Fibroblast of pulmonary artery (primary cell): ENCODE measurements at places on chromosomes 12 and 14.

DNA sequence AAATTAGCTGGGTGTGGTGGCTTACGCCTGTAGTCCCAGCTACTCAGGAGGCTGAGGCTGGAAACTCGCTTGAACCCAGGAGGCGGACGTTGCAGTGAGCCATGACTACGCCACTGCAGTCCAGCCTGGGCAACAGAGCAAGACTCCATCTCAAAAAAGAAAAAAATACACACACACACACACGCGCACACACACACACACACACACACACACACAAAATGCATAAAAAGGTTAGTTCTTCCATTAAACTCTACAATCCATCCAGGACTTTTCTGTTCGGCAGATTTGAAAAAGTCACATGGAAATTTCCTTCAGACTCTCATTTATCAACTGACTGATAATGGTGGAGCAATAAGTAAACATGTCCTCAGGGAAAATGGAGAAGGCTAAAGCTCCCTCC is 9.2 kb upstream of the VPS33A start:
- DNase-seq, result no peak

DNA sequence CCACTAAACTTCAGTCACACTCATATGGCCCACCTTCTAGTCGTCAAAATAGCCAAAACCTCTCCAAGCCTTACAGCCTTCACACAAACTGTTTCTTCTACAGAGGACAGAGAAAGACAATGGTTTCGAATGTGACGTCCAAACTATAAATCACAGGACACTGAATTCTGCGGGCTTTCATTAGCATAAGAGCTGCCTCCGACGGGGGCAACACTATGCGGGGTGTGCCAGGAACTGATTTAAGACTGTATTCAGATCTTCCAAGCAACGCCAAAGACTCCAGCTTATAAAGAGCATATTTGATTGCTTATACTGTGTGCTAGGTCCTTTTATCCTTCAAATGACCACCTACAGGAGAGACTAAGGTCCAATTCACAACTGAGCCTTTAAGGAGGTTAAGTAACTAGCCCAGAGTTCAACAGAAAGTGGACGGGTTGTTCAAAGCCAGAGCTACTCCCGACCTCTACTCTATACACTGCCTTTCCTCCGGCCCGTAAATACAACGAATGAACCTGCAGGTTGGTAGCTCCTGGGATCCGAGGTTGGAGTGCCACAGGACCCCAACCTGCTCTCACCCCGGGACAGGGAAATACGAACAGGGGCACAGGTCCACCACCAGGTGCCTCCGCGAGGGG is 575 bp downstream of the L2HGDH start:
- no peak for DNase-seq

- no peak for DNase-seq
These were observed 20.1 kb upstream of the KRT80 start for GRCh38 chr12:52211716-52212585.

- peak; percentile 43 for DNase-seq
These were observed 28.8 kb downstream of the ETNK1 start for GRCh38 chr12:22653791-22654190.

DNA sequence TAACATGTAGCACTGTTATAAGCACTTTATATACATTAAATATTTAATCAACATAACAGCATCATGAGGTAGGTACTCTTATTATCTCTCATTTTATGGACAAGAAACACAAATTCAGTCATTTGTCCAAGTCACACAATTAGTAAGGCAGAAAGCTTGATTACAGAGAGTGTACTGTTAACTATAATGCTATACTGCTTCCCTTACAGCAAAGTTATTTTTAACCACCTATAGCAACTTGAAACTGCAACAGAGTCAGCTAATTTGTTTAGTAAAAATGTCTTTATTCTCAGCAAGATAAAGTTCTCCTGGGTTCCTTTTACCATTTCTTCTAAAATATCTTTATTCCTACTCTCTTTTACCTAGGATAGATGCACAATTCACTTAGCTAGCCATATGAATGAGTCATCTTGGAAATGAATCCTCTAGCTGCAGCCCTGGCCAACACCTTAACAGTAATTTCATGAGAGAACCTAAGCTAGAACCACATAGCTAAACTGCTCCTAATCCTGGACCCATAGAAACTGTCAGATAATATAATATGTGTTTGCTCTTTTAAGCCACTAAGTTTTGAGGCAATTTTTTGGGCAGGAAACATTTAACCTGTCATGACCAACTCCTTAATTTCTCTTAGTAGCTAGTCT is 90.2 kb upstream of the HECTD1 start:
- DNase-seq, result peak; percentile 22

DNA sequence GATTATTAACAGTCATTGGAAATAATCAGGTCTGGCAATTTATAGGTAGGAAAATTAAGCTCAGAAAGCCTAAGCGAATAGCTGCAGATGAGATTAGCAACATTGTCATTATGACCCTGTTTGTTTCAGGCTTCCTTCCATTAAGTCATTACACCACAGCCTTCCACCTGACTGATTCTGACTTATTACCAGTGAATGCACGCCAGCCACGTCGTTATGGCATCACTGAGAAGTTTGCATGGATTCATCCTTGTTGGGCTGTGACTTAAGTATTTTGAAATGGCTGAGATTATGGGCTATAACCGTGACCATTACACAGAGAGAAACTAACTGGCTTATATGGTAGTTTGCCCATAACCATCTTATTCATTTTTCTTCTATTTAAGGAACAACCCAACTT is 18.6 kb downstream of the RASSF8 start:
- DNase-seq, result no peak
